Caco-2 (cell line): ENCODE measurements at places on chromosomes 1 and 21.

DNA sequence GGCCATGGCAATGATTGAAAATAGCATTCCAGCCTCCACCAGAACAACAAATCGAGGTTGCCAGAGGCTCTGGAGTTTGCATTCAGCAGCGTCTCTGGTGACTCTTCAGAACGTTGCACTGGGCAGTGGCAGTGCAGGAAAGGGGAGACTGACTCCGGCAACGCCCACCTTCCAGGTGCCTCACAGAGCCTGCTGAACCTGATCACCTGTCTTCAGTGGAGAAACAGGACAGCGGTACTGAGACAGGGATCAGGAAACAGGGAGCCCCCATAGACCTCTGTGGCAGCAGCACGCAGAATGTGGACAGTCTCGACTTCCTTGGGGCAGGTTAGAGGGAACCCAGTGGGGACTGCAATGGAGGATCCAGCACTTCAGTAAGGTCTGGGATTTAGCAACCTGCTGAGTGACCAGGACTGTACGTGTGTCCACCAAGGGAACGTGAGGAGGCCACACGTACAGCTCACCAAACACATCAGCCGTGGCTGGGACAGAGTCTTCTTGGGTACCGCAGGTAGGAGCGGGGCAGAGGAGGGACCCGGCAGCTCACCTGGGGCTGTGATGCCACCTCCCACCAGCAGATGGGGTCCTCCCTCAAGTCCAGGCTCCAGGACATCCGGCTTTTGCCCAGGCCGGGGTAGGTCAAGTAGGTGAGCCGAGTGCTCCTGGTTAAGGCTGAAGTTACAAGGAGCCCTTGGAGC is 128.6 kb downstream of the PRDM2 start:
- DNase-seq = peak; percentile 53

DNA sequence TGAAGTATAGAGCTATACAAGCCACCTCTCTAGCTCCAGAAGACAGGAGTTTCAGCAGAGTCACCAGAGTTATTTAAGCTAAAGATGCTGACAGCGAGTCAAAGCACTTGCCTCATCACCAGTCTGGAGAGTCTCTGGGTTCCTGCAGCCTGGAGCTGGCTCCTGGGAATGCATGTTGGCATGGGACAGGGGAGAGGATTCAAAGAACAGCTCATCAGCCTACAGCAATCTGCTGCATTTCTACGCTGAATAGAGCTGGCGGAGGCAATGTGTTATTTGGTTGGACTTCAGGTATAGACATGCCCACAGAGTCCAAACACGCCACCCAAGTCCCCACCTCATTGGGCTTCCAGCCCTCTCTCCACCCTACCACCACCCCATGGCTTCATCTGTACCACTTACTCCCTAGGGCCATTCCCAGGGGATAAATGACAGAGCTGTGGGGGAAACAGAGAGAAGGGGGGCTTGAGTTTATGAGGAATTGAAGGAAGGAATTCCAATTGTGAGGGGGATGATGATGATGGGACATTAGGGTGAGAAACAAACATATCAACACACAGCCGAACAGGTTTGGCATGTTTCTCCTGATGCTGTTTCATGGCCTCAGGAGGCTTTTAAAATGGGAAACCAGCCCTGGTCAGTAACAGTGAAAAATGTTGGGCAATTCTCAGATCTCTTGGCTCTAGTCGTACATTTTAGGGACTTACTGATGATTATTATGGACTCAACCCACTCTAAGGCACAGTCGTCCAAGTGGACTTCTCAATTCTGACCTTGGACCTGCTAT is 58.4 kb downstream of the PLEKHA6 start:
- no peak for DNase-seq

DNA sequence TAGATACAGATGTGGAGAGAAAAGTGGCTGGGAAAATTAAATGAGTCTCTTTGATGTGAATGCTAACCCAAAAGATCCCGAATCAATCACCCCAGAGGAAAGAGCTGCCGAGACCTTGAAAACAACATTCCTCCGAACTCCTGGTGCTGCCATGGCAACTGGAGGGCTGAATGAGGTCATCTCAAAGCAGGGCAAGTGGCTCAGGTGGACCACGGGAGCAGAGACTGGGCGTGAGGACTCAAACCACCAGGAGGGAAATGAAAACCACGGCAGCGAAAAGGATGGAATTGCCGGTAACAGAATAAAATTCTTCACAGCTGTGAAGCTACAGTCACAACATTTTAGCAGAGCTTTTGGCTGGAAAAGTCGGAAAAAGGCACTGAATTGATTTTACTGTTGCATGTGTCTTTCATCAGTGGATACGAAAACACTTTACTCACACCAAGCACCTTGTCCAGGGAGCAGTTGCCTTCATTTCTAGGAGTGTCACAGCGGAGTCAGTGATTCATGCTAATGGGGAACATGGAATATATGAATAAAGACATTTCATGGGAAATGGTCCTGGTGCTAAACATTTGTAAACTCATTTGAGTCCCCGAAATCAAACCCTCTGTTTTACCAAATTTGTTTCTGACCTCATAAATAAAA is 23.2 kb upstream of the BECN2 start:
- no peak for DNase-seq

- DNase-seq = no peak
Observed at GRCh38 chr1:230211436-230212145, 144.6 kb downstream of the GALNT2 start.

- no peak for DNase-seq
Observed at GRCh38 chr1:33332881-33333280, 12.0 kb upstream of the A3GALT2 start.

DNA sequence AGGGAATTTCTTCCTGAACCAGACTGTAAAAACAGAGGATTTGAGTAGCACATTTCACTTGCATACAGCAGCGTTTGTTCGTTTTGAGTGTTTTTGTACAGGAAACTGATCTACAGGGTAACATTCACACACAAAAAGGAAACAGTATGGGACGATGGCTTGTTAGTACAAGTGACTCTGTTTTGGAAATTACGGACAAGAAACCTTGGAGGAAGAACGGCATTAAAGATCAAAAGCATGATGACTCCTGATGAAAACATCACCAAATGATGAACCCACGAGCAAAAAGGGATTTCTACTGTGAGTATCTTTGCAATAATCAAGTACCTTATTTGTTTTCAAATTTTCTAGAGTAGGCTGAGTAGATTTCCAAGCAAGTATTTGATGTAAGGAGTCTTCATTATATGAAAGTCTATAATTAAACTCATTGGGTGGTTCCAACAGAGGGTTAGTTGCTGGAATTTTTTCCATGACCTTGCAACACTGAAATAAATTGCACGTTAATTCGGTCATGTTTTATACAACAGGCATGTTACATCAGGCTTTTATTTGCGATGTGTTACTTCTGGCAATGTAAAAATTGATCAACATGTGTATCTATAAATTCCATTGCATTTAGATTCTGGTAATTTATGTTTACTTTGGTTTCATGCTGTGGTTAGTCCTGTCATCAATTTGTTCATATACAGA is 76.7 kb upstream of the KCNK2 start:
- DNase-seq = no peak

DNA sequence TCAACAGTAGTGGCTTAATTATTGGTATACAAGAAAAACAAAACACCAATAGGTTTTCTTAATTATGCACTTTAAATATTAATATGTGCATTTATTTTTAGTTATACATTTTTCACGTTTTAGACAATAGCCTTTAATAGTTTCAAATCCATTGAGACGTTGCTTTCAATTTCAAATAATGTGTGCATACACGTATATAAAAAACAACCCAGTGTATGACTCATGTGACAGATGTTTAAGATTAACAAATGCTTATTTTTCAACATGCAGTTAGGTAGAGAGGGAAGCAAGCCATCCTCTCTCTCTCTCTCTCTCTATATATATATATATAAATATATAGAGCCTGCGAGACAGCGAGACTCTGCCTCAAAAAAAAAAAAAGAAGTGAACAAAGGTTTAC is 24.3 kb downstream of the EYA3 start:
- DNase-seq = no peak

DNA sequence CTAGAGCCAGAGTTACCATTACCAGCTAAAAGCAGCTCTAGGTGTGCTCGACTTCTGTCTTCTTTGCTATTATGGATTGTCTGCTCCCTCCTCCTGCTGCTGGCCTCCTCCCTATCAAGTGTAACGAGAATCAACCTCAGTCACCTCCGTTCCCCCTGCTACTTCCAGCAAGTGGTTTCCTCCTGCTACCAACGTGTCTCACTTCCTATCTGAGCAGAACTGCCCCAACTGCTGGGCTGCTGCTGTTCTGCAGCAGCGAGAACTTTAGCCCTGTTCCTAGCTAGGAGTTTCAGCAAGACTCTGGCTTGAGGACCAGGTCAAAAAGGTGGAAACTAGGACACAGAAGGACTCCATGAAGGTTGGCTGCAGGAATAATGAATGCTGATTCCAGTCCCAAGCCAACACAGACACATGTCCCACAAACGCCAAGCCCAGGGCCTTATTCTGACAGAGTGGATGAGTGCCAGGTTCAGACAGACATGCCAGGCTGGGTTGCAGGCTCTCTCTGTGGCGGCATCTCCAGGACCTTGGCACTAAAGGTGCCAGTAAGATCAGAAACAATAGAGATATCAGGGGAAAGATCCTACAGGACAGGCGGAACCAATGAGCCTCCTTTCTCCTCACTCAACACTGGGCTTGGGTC is 46.9 kb downstream of the CD34 start:
- no peak for DNase-seq

- no peak for DNase-seq
Observed at GRCh38 chr1:30633294-30633693, 90.1 kb downstream of the MATN1 start.

GRCh38 chr1:202561726-202562443 is 148.4 kb downstream of the SYT2 start:
- no peak for DNase-seq

DNA sequence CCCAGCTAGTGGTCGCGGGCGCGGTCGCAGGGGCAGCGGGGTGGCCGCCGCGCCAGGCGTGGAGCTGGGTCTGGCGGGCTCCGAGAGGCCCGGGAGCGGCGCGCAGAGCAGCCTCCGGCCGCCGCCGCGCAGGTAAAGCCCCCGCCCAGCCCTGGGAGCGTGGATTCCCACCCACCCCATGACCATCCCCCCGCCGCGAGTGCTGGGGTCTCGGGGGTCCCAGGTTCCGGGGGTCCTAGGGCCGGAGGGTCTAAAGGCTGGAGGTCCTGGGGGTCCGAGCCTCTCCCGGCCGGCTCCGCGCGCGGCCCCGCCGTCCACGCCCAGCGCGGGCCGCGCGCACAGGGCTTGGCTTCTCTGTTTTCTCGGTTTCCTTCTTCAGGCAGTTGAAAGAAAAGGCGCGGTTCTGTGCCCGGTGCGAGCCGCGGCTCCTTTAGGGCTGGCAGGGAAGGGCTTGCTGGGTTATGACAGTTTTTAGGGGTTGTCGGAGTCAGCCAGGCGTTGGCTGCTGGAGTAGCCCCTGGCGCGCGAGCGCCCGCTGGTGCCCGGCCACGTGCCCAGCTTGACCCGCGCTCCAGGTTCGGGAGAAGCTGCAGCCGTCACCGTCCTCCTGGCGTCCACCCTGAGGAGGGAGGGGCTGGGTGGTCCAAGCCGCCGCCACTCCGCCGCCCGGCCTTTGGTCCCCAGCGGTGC is 359 bp downstream of the LRRC3 start:
- DNase-seq = peak; percentile 34

DNA sequence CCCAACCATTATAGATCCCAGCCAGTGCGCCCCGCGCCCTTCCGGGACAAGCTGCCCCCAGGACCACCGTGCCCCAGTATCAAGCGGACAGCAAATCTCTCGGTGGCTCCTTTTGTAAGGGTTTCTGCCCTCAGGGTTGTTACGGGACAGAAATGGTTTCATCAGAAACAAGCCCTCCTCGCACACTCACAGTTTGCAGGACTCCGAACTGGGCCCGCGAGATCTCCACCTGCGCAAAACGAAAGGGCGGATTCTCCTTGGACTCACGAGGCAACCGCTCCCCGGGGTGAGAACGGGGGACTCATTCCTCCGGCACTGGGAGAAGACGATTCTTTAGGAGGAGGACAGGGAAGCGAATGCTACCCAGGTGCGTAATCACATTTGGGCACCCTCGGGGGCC is 51.1 kb upstream of the H6PD start:
- DNase-seq = no peak

- no peak for DNase-seq
Observed at GRCh38 chr1:166716620-166717019, 122.7 kb upstream of the POGK start.

GRCh38 chr1:80531182-80531581 is 1269.6 kb upstream of the ADGRL2 start:
- DNase-seq = no peak
